ENCODE measurements at places on chromosomes 2 and 18.

GRCh38 chr2:175439416-175439815 lies 257.9 kb upstream of the ATP5MC3 start:
- DNase-seq, result no peak

GRCh38 chr2:216897561-216898203 lies 37.8 kb upstream of the TNP1 start:
- DNase-seq, result no peak

DNA sequence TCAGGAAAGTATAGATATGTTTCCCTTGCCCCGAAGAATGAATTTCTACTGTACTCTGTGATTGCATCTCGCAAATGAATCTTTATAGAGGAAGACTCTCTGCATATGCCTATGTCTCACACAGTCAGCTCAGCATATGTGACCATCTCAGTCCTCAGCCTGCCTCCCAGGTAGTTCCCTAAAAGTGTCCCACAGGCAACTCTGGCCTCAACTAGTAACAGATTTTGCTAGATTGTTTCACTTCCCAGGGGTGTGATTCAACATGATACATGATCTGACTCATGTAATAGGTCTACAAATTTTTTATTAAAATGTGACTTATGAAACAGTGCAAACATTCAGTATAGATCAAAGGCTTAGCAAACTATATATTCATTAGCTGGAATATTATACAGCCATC lies 296.6 kb upstream of the CRIM1 start:
- peak; percentile 2 for DNase-seq

DNA sequence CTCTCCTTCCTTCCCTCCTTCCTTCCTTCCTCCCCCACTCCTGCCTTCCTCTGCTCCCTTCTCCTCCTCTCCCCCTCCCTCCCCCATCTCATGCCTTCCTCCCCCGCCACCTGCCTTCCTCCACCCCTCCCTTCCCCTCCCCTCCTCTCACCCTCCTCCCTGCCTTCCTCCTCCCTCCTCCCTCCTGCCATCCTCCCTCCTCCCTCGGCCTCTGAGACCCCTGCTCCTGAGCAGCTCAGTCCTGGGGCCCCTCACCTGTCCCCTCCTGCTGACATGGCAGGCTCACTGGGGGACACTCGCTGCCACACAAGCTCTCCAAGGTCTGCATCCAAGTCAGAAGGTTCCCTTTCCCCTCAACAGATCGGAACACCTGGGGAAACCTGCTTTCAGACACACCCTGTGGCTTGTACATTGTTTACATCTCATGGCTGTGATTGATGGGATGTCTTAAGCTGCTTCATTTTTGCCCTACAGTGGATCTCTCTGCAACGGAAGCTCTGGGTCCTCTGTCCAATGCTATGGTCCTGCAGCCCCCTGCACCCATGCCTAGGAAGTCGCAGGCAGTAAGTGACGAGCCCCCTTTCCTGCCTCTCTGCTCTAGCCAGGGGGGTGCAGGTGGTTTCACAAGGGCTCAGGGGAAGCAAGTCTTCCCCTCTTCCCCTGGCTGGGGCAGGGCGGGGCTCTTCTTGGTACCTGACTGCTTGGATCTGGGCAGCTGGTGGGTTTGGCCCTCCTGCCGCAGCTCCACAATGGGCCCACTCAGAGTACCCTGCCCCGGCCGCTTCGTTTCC lies 22.9 kb downstream of the ITGB1BP1 start:
- DNase-seq, result no peak

DNA sequence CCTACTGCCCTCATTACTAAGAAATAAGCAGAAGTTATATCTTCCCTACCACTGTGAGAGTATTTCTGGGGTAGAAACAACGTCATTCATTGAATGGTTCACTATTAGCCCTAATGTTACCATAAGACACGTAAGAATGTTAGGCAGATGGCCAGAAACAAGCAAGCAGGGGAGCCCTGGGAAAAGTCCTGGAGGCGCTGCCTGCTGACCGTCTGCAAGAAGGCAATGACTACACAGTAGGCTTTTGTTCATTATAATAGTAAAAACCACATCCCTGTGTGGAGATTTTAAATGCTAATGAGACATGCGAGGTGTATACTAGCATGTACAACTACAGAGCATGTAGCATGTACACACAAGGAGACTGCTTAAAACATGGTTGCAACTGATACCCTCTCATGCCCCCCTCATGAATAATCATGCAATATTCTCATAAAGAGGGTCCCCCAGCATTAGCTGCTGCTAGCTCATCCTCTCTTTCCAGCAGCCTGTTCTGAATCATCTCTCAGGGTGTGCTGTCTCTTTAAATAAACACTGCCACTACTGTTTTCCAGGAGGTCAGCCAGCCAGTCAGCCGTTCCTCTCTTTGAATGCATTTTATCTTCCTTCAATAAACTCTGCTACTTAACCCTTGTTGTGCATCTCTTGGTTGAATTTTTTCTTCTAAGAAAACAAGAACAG lies 23.6 kb downstream of the SUCLG1 start:
- peak; percentile 56 for DNase-seq

DNA sequence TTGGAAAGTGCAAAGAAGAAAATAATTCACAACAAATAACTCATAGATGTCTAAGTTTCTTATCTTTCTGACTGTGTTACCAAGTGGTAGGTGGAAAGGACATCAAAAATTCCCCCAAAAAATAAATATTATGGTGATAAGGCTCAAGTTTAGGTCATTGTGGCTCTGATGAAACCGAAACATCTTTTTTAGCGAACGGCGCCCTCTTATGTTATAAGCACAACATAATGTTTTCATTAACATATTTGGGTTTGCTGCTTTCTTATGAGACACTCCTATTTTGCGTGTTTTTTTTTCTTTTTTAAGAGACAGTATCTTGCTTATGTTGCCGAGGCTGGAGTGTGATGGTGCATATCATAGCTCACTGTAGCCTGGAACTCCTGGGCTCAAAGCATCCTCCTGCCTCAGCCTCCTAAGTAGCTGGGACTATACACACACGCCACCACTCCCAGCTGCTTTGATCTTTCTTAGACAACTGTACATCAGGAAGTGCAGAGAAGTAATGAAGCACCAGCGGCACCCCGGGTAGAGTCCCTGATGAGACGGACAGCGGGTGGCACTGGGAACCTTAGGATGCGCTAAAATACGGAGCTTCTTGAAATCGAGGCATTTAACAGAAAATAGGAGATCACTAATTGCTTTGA lies 38.5 kb upstream of the SLC35G4 start:
- DNase-seq, result peak; percentile 9

DNA sequence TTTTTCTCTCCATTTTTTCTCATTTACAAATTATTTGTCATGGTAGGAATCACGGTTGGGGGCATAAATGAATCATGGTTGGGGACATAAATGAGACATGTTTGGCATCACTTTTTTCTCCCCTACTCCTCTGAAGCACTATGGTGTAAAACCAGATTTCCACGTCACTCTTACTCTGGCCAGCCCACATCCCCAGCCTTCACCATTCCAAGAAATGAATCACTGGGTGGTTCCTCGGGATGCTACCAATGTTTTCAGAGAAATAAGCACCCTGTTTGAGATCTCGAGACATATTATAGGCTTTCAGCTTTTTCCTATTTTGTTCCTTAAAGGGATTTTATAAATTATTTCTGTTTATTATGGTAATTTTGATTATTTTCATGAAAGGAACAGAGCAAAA lies 155.0 kb upstream of the SLC8A1 start:
- DNase-seq, result no peak

- DNase-seq, result no peak
These were observed 113.1 kb downstream of the ICOS start for GRCh38 chr2:204049635-204050034.

DNA sequence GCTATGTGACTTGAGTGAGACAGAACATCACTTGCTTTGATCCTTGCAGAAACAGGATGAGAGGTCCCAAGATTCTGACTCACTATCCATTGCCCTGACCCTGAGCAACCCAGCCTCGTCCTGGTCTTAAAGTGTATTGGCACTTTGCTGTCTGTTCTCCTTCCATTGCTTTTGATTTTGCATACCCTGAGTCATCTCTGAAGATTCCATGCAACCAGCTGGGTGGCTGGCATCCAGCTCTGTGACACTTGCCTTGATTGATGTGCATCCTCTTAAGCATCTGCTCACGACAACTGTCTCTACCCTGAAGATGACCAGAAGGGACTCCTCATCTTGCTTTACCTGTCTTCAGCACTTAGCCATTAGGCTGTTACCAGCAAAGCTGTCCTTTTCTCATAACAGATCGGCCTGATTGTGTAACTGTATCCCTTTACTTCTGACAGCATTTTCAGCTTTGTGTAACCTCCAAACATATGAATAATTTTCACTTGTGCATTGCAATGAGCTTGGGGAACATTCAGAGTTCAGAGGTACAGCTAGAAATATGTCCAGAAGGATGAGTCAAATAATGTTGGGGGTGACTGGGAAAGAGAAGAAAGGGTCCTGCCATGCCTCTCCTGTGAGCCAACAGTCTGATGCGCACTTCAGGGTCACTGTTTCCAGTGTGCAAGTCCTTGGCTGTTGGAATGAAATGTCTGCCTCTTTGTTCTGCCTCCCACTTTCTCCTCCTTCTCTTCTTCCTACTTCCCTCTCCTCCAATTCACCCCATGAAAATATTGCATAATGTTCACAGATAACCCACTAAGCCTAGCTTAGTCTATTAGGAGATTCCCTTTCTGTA lies 249.7 kb upstream of the OSR1 start:
- peak; percentile 89 for DNase-seq

DNA sequence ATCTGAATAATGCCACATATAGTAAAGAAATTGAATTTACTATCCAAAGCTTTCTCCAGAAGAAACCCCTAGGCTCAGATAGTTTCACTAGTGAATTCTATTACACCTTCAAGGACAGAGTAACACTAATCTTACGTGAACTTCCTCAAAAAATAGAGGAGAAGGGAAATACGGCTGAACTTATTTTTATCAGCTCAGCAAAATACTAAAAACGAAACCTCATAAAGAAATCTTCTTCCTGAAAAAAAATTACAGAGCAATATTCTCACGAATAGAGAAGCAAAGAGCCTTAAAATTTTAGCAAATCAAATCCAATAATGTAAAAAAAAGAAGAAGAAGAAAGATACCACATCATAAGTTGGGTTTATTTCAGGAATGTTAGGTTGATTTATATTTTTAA lies 14.7 kb downstream of the CAPN13 start:
- no peak for DNase-seq

- DNase-seq, result no peak
These were observed 31.0 kb upstream of the ALLC start for GRCh38 chr2:3626812-3627499.

GRCh38 chr2:237221443-237221842 lies 135.8 kb downstream of the COPS8 start:
- DNase-seq, result no peak

DNA sequence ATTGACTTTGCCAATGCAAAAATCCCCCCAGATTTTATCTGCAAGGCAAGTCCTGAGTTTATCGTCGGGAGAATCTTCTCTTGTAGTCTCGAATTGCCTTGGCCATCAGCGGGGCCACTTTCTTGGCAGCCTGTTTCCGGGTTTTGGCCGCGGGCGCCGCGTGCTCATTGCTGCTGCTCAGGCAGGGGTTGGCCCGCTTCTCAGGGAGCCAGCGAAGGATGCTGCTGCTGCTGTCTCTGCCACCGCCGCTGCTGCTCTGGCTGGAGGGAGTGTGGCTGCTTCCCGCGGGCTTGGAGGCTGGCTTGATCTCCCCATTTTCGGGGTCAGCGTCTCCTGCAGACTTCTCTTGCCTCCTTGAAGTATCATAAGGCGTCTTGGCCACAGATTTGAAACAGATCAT lies 2.5 kb downstream of the ELOA2 start:
- DNase-seq, result no peak

- DNase-seq, result no peak
These were observed 42.3 kb downstream of the SPRED2 start for GRCh38 chr2:65390134-65390533.

- DNase-seq, result no peak
These were observed 126.4 kb upstream of the HNMT start for GRCh38 chr2:137837830-137838229.

Measured in kidney tubule cell (primary cell).